ENCODE measurements at places on chromosomes 6 and 20.

DNA sequence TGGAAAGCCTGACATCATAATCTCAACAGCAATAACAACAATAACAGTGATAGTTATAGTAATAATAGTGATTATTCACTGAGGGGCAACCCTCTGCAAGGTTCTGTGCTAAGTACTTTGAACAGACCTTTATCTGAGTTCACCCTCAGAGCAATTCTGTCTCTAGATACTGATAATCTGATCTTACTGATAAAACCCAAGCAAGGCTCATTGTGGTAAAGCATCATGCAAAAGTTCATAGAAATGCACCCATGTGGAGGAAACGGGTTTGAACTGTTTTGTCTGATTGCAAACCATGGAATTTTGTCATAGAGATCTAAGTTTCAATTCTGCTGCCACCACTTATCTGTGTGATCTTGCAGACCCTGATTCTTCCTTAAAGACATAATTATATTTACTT lies 1.3 kb upstream of the KIAA0408 start:
- DNase-seq = no peak

DNA sequence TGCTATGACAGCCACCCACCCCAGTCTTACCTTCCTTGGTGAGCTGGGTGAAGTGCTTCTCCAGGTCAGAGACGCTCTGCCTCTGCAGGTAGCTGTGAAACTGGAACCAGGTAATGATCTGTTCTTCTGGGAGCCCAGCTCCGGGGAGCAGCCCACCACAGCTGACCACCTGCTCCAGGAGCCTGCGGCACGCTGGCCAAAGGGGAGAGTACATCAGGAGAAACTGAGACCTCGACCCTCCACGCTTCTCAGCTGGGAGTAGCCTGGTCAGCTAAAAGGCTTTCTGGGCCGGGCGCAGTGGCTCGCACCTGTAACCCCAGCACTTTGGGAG lies 82.8 kb downstream of the PTPN1 start:
- no peak for DNase-seq

- DNase-seq = no peak
Measured at GRCh38 chr20:47810721-47811347, 25.6 kb upstream of the SULF2 start.

DNA sequence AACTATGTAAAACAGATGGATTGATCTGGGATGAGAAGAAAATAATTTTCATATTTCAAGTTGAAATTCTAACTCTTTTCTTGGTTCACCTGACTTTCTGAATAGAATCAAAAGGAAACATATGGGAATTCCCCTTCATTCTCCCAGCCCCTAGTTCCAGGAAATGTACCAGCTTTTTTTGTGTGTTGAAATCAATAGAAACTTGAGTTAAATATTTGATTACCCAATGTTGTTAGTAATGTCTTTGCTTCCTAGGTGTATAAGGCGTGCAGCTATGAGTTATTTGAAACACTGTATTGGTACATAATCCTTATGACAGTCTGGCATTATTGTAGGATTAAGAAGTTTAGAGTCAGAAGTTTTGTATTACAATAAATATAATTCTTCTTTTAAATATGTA lies 21.5 kb downstream of the VNN2 start:
- DNase-seq = no peak

DNA sequence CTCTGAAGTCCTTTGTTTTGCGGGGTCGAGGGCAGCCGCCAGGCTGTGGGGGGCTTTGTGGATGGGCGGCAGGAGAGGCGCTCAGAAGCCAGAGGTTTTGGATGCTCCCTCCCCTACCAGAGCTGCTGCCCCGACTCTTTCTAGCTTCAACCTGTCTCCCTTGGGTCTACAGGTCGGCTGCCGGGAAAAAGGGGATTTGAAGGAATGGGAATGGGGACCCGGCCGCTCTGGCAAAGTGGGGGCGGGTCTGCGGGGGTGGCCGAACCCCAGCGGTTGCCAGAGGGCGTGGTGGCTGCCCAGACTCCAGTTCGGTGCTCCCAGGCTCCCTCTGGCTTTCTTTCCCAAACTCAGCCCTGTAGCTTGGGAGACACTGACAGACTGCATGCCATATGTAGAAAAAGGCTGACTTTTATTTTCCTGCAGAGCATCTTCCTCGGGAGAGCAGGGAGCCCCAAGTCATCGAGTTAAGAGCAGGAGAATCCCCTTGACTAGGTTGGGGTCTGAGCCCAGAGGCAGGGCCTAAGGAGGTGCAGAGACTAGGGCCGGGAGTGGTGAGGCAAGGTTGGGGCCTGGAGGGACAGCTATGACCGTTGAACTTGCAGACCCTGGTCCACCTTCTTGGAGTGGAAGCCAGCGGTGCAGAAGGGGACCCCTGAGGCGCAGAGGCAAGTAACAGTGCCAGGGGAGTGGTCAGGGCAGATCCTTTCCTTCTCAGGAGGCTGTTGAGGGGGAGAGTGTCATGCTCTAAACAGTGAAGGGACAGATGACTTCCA lies 1.4 kb upstream of the PPP1R18 start:
- DNase-seq = no peak

DNA sequence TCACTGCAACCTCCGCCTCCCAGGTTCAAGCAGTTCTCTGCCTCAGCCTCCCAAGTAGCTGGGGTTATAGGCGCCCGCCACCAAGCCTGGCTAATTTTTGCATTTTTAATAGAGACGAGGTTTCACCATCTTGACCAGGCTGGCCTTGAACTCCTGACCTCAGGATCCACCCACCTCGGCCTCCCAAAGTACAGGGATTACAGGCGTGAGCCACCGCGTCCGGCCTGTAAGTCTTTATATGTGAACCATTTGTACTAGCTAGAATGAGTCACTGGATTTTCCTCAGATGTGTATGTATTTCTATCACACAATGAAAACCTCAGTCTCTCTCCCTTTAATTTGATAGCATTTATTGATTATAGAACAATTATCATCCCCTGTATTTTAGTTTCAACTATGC lies 34.0 kb downstream of the ITCH start:
- no peak for DNase-seq

GRCh38 chr6:148144917-148145521 lies 197.6 kb upstream of the SASH1 start:
- peak; percentile 44 for DNase-seq

GRCh38 chr6:73290435-73290834 lies 27.4 kb upstream of the KHDC1 start:
- no peak for DNase-seq

DNA sequence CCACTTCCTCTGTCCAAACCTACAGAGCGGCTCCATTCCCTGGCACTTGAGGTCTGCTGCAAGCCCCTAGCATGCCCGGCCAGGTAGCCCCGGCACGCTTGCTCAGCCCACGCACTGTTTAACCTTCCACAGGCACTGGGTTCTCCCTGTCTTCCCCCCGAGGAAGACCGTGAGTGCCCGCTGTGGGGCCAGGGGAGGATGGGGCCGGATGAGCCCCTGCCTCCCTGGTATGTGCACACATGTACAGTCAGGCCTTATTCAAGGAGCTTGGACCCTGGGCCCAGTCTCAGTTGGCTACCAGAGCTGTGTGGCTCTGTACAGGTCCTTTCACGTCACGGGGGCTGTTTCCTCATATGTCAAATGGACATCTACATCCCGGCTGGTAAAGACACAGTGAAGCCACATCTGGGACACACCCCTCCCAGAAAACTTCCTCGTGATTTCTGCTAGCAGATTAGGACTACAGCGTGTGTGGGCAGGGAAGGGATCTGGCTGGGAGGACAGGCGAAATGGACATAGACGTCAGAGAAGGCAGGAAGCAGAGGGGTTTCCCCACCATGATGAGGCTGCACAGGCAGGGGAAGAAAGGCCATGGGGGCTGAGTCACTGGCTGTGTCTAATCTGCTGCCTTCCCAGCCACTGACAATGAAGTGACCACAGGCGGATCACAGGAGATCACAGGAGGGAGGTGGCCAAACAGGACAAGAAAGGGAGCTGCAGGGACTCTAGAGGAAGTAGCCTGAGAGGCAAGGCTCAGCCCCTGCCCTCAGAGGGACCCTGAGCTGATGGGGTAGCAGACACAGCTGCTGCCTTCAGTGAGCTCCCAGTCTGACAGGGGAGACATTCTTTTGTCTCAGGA lies 62.9 kb downstream of the MRPL14 start:
- DNase-seq = peak; percentile 45

GRCh38 chr6:106422534-106422933 lies 62.0 kb downstream of the CRYBG1 start:
- no peak for DNase-seq

GRCh38 chr6:68059899-68060298 lies 575.2 kb upstream of the ADGRB3 start:
- no peak for DNase-seq

DNA sequence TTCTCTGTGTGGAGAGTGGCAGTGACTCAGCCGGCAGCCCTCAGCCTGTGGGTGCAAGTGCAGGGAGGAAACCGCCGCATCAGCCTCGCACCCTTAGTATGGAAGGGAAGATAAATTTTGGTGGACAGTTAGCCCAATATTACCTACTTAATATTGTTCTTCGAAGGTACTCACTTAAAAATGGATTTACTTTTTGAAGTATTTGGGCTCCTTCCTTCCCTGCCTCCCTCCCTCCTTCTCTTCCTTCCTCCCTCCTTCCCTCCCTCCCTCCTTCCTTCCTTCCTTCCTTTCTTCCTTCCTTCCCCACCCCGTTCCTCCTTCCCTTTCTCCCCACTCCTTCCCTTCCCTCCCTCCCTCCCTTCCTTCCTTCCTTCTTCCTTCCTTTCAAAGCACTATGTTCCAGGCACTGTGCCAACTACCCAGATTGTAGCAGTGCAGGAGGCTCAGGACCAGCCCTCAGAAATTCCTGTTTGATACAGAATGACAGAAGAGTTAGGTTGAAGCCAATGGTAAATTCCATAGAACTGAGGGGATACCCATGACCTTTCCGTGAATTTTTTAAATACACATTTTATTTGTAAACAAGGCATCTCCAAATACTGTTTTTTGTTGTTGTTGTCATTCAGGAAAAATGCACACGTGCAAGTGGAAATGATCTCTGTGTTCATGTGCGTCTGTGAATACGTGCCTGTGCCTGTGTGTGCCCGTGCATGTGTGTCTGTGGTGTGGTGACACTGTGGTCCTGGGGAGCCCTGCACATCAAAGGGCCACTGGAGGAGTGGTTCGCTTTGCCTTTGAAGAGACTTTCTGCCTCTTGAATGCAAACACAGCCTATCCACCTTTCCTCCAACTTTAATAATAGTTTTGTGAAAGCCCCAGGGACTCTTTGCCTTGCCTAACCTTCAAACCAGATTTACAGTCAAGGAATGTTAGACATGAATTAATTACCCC lies 141.7 kb downstream of the EDN3 start:
- no peak for DNase-seq

GRCh38 chr6:75892384-75892783 lies 143.3 kb downstream of the MYO6 start:
- DNase-seq = no peak

DNA sequence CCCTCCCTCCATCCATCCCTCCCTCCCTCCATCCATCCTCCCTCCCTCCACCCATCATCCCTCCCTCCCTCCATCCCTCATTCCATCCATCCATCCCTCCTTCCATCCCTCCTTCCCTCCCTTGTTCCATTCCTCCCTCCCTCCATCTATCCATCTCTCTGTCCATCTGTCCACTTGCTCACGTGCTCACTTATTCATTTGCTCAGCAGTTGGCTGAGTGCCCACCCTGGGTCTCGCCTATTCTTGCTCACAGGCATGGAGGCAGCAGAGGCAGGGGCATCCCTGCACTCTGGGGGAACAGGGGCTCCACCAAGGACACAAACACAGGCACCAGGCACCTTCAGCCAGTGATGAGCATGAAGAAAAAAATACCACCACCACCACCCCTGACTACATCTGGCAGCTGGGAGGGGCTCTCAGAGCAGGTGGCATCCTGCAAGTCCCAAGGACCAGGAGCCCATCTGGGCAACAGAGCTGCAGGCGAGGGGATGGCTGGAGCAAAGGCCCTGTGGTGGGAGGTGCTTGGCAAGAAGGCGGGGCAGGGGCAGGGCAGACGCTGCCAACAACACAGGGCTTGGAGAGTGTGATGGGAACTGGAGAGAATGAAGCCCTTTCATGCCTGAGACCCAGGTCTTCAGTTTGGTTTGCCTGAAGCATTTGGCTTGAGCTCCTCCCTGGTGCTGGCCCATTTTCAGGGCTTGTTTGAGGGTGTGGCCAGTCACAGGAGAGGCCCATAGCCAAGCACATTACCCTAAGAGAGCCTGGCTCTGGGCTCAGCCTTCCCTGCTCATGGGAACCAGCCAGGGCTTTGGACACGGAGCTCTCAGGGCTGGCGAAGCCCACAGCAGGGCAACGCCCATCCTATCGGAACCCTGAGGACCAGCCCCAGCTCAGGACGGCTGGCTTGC lies 40.2 kb upstream of the MRGBP start:
- no peak for DNase-seq

- peak; percentile 21 for DNase-seq
Measured at GRCh38 chr20:15945289-15945688, 628.0 kb downstream of the KIF16B start.

DNA sequence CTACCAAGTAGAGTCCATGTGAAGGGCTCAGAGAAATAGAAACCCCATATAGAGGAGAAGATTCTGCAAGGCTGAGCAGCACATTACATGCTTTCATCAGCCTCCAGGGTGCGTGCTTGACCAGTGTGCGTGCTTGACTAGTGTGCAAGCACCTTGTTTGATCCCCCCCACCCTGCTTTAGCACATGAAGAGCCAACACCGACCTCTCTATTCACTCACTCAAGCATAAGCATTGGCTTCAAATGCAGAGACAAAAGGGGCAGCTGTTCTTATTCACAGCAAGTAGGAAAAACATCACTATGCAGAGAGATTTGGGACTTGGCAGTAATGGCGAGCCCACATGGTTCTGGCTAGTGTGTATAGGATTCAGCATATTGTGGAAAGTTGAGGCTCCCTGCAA lies 278.7 kb upstream of the RNF217 start:
- DNase-seq = no peak

DNA sequence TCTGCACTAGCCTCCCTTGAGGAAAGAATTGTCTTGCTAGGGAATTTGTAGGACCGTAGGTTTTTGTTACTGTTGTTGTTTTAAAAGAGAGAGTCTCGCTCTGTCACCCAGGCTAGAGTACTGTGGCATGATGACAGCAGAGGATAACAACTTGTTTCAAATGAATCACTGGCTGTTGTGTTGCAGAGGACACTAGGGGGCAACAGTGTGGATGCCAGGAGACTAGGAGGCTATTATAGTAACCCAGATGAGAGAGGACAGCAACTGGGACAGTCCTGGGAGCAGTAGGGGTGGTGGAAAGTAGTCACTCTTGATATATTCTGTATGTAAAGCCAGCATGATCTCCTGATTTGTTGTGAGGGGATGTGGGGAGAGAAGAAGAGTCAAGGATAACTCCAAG lies 41.8 kb upstream of the LAMA4 start:
- DNase-seq = no peak
